Thyroid gland (tissue), 4 donors: ENCODE measurements at places on chromosomes 12 and 14.

DNA sequence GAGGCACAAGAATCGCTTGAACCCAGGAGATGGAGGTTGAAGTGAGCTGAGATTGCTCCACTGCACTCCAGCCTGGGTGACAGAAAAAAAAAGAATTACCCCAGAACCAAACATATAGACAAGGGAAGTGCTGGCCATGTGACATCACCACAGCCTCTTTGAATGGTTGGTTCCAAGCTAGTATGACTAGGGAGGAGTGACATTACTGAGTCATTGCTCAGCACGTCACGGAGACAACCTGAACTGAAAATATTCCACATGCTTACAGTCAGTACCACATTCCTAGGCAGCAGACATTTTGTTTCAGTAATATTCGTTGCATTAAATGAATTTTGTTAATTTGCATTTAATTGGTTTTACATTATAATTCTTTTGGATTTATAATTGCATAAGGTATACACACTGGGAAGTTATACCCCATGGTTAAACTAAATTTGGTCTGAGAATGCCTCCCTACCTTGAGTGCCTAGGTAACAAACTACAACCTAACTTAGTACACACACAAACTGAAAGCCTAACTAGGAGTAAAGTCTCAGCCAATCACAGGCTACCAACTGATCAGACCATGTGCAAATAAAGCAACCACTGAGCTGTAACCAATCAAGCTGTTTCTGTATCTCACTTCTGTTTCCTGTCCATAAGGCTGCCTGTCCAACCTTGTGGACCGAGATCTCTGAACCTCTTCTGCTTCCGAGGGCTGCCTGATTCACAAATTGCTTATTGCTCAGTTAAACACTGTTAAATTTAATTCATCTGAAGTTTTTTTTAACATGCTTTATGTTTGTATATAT is 164.4 kb downstream of the CAND1 start:
- H3K4me1 ChIP-seq = peaks cover 21% of the 10 kb centered on the region

DNA sequence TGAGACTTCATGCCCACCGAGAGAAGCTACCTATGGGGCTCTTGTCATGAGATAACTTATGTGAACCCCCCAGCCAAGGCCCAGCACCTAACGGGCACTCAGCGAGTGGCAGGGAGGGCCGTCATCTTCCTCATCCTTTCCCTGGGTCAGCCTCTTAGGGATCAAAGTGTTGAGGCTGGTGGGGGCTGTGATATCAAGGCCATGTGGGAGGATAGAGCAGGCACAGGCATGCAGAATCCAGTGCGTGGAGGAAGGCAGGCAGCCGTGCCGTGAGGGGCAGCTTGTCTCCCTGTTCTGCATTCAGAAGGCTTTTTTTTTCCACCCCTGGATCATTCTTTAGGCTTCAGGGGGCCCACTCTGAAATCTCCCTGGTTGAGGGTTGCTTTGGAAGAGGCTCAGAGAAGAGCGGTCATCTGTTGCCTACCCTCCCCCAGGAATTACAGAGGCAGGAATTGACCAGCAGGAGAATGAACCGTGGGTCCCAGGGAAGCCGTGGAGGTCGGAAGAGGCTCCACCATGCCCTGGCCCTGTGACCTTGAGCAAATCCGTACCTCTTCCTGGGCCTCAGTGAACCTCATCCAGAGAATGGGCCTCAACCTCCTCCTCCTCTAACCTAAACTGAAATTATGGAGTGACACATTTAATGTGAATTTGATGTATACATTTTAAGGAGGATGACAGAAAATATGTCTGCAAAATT is 62.8 kb downstream of the BEGAIN start:
- DNase-seq = no peak
- H3K4me3 ChIP-seq = no peak overlapping the region
- peaks cover 7% of the 10 kb centered on the region for H3K36me3 ChIP-seq

DNA sequence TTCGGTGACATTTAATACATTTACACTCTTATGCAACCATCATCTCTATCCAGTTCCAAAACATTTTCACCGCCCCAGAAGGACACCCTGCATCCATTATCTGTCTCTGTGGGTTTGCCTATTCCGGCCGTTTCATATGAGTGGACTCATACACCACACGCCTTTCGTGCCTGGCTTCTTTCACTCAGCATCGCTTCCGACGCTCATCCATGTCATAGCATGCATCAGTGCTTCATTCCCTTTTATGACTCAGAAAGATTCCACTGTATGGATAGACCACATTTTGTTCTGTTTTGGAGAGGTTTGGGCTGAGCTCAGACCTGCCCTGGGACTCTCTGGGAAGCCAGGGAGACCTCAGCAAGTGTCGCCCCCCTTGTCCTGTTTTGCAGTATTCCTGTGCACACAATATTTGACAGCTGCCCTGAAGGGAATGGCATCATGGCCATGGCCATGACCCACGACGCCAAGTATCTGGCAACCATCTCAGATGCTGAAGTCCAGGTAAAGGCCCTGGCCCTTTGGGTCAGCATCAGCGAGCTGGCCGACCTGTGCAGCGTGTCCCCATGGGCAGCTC is 23.8 kb downstream of the CFAP251 start:
- no peaks in the 10 kb centered on the region for H3K27me3 ChIP-seq
- H3K4me3 ChIP-seq = no peak overlapping the region
- H3K27ac ChIP-seq = no peak overlapping the region

DNA sequence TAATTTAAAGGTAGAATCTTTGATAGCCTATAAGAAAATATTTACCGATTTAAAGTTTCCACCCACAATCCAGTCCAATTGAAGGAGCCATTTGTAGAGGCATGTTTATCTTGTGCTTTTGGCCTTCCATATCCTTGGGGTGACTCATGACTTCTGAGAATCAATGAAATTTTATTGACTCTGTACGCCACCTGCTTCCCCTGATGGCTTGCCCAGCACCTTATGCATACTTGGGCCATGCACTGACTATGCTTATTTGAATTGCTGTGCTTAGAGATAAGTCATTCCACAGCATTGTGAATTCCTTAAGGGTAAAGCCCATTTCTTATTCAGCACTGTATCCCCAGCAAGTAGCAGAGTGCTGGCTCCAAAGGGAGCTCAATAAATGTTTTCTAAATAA is 954.8 kb upstream of the SEL1L start:
- H3K27me3 ChIP-seq = no peaks in the 10 kb centered on the region
- H3K27ac ChIP-seq = no peak overlapping the region
- no peaks in the 10 kb centered on the region for H3K4me1 ChIP-seq
- no peak for DNase-seq
- H3K36me3 ChIP-seq = no peaks in the 10 kb centered on the region
- H3K4me3 ChIP-seq = no peak overlapping the region
